ENCODE measurements at places on chromosomes 2 and 18.

- DNase-seq, result no peak
Measured at GRCh38 chr18:420661-421246, 79.7 kb downstream of the COLEC12 start.

DNA sequence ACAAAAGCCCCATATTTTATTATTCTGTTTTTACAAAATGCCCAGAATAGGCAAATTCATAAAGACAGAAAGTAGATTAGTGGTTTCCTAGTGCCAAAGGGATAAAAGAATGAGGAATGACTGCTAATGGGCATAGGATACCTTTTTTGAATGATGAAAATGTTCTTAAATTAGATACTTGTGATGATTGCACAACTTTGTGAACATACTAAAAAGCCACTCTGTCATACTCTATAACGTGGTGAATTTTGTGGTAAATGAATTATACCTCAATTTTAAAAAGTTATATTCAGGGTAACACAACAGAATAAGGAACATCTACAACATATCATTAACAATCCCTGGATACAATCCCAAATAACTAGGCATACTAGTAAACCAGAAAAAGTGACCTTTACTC is 9.1 kb upstream of the FBLN7 start:
- DNase-seq, result no peak

GRCh38 chr2:150188800-150189199 is 298.7 kb downstream of the RND3 start:
- no peak for DNase-seq

DNA sequence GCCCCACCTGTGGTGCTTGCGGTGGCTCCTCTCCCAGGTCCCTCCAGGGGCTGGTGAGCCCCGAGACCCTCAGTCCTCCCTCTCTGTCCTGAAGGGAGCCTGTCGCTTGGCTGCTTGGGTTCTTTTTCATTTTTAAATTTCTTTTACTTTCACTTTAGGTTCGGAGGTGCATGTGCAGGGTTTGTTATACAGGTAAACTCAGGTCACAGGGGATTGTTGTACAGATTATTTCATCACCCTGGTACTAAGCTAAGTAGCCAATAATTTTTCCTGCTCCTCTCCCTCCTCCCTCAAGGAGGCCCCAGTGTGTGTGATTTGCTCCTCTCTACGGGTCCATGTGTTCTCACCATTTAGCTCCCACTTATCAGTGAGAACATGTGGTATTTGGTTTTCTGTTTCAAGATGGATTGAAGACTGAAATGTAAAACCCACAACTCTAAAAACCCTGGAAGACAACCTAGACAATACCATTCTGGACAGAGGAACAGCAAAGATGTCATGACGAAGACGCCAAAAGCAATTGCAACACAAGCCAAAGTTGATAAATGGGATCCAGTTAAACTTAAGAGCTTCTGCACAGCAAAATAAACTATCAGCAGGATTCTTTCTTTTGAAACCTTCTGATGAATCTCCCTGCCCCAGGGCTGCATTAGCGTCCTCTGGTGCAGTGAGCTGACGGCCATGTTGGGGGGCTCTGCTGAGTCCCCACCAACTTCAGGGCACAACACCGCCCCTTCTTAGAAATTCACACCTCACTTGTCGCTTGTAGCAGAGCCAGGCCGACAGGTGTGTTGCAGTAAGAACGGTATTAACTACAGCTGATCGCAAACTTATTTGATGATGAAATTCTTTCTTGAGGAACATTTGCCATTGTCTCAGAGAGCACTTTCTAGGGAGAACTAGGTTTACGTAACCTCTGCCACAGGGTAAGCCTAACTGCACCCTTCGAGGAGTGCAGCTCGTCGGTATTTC is 135.3 kb downstream of the ZNF236 start:
- peak; percentile 60 for DNase-seq

GRCh38 chr2:191158747-191159146 is 8.0 kb upstream of the STAT4 start:
- no peak for DNase-seq

GRCh38 chr18:69871363-69871762 is 76.3 kb downstream of the CD226 start:
- no peak for DNase-seq

DNA sequence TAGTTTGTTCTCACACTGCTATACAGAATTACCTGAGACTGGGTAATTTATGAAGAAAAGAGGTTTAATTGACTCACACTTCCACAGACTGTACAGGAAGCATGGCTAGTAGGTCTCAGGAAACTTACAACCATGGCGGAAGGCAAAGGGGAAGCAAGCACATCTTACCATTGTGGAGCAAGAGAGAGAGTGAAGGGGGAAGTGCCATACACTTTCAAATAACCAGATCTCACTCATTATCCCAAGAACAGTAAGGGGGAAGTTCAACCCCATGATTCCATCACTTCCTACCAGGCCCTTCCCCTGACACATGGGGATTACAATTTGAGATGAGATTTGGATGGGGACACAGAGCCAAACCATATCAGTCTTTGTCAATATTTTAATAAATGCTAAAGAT is 5.0 kb upstream of the CRYGB start:
- DNase-seq, result no peak

DNA sequence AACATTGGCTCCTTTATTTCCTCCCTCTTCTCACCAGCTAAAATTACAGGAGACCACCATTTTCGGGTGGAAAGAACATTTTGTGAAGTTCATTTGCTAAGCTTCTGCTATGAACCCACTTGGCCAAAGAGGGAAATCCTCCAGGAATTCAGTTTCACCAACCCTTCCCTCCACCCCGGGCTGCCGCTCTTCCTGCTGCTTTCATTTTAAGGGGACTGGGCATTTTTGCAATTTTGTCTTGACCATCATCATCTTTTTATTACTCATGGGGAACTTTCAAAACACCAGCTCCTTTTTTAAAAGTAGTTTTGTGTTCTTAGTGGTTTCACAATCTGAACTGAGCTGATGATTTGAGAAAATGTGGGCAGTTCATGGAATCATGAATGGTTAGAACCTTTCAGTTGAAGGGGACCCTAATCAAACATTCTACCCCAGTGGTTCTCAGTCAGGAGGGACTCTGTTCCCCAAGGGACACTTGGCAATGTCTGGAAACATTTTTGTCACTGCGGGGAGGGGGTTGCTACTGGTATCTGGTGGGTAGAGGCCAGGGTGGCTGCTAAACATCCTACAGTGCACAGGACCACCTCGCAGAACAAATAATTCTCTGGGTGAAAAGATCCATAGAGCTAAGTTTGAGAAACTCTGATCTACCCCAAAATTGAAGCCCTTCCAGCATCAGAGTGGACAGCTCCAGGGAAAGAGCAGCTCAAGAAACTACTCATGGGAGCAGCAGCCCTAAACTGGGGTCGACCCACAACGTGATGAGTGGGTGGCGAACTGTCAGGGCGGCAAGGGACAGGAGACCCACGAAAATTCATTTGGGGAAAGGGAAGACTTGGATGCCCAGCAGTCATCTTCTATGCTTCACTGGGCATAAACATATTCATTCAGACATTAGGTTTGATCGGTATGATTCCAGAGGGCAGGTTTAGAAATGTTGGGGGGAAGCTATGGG is 92.9 kb downstream of the ACKR3 start:
- peak; percentile 81 for DNase-seq

DNA sequence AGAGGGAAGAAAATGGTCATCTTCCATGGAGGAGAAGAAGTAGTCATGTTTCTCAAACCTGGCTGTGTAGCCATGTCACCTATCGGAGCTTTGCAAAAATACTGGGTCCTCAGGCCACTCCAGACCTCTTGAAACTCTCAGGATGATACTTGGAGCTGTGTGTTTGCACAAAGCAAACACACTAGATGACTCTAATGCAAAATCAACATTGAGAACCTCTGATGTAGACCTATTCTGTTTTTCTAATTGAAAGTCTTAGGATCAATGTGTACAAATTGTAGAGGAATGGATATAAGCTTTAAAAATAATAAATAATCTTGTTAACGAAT is 444.3 kb downstream of the RND3 start:
- no peak for DNase-seq

DNA sequence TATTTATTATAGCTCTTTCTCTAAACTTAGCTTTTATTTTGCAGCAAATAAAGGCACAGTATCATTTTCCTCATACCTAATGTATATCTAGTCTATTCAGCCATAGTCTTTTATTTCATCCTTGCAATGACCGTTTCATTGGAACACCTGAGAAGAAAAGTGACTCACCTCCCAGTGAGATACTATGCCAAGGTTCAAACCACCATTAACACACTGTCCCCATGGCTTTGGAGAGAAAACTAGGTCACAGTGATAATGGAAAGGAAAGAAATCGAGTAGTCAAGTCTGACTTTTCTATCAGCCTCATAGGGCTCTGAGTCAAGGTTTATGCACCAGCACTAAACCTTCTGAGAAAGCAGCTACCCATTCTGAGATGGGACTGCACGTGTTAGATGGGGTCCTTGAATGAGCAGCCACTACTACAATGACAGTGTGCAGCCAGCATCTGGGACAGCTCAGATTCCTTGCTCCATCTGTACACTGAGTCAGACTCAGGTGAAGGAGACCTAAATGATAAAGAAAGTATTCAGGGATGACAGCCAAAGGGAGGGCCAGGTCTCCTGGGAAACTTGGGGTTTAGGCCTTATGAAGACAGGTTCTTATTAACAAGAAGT is 971.1 kb upstream of the ACVR2A start:
- no peak for DNase-seq

GRCh38 chr2:47897883-47898731 is 8.2 kb downstream of the FBXO11 start:
- DNase-seq, result no peak

- peak; percentile 3 for DNase-seq
Measured at GRCh38 chr18:33946336-33946735, 278.4 kb downstream of the NOL4 start.

- DNase-seq, result peak; percentile 65
Measured at GRCh38 chr2:184596819-184597411, 1.4 kb upstream of the ZNF804A start.

DNA sequence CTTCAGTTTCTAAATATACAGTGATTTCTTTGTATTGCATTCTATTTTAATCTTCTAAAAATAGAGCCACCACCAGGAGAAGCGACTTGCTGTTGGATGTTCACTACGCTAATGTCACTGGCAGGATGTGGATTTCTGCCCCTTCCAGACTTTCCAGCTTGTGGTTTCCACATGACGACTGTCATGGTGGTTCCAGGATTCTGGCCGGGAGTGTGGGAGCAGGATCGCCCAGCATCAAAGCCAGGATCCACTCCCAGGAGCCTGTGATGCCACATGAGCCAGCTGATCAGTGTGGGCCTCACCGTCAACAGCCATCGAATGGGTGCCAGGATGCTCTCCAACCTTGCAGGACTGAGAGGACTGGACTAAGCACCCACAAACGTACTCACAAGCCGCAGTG is 148.8 kb downstream of the HDAC4 start:
- DNase-seq, result no peak

- DNase-seq, result no peak
Measured at GRCh38 chr2:76251342-76251741, 540.6 kb upstream of the GCFC2 start.

DNA sequence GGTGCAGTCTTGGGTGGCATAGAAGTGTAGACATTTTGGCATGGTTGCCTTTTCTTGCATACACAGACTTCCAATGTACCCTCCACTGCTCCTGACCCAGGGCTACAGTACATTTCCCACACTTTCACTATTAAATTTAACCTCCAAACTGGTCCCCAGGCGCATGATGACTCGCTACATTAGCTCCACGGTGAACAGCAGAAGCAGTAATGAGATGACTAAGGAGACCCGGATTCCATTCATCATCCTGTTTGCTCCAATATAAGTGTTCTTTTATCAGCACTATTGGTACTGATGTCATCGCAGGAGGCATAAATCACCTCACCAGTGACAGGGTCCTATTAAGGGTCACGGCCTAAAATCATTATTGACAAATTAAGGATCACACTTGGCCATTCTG is 316.5 kb downstream of the EN1 start:
- peak; percentile 50 for DNase-seq

DNA sequence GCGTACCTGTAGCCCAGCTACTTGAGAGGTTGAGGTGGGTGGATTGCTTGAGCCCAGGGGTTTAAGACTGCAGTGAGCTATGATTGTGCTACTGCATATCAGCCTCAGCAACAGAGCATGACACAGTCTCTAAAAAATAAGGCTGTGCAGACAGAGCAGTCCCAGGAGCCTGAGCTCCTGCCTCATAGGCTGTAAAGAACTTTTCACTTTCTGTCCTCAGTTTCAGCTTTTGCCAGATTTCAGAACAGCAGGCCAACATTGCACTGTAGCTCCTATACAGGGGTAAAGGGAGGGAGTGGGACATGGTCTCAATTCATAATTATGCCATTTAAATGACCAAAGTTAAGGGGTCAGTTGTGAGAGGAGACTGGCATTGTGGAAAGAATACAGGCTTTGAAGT is 150.6 kb downstream of the GALNT1 start:
- DNase-seq, result no peak

- no peak for DNase-seq
Measured at GRCh38 chr2:118098307-118099030, 10.2 kb downstream of the INSIG2 start.

DNA sequence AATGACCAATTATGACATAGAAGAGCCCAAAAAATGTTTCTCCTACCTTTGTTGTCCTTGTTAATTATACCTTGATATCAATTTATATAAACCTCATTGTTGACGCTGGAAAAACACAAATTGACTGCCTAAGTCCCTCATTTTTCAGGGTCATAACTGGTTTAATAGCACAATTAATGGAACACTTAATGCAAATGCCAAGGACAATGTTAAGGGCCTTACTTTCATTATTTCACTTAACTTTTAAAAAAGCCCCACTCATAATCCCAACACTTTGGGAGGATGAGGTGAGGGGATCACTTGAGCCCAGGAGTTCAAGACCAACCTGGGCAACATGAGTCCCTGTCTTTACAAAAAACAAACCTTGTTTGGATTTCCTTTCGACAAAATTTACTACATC is 3.5 kb upstream of the STPG4 start:
- DNase-seq, result no peak

DNA sequence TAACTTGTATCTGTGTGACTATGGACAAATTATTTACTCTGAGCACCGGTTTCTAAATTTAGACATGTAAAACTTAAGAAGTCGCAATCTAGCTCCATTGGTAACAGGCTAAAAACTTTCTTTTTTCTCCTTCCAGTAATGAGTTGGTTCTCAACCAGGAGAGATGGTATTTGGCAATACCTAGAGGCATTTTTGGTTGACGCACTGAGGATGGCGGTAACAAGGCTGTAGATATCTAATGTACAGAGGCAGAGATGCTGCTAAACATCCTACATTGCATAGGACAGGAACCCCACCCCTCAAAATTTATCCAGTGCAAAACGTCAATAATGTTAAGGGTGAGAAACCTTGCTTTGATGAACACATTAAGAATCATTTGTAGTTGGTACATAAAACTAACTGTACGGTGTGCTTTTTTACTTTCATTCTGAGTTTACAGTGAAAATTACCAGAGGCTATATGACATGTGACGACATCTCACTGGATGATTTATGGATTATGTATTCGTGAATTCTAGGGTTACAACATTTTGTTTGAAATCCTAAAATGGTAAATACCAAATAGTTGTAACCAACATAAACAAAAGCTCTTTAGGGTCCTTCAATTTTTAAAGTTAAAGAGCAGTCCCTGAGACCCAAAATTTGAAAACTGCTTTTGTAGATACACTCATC is 91.3 kb downstream of the TLK1 start:
- peak; percentile 43 for DNase-seq

- peak; percentile 61 for DNase-seq
Measured at GRCh38 chr2:126317790-126318431, 338.0 kb upstream of the GYPC start.

Measured in fibroblast of the aortic adventitia (primary cell).